ENCODE measurements at places on chromosomes 7 and 10. TPM values are rescaled to one million over a fixed set of nuclear protein-coding genes. Genes with fewer than 3 reads are reported as not detected.

DNA sequence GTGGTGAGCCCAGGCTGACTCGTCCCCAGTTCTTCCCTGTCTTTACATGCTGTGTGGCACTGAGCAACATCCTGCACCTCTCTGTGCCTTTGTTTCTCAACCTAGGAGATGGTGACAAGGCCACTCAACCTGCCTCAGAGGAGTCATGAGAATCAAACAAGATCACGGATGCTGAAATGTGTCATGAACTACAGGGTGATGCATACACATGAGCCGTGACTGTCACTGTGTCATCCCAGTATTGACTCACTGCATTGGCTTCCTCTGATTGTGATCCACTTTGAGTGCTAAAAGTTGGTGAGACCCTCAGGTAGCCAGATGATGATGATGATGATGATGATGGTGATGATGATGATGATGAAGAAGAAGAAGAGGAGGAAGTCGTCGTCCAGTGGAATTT, 11.5 kb downstream of the C10orf71 start:
- no peak for DNase-seq

GRCh38 chr7:131357282-131357880, 29.7 kb downstream of the MKLN1 start:
- peak; percentile 42 for DNase-seq

- DNase-seq = peak; percentile 35
Observed at GRCh38 chr10:35462491-35462934, 126.2 kb downstream of the CCNY start.

DNA sequence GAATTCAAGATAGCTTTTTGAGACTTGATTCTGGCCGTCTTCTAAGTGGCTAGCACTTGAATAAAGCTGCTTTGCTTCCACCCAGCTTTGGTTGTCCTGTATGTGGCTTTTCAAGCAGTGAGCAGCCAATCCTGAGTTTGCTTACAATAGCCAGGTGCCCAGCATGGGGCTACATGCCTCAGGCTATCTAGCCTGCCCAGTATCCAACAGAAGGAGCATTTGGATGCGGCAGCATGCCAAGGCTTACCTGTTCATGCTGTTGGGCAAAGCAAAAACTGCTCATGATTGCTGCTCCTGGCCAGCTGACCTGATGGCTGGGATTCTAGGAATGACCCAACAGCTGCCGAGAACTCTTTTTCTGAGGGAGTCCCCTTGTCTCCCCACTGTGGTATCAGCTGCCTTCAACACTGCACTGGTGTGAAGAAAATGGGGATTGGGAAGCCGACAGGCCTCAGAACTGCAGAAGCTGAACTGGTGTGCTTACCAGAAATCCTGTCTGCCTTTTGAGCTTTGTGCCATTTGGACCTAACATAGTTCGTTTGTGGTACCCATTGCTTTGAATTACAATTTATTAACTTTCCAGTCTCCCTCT, 618.9 kb upstream of the IGFBP3 start:
- DNase-seq = no peak

Gene SDK1
- total RNA-seq = 2.1 TPM

Gene OPN1SW
- total RNA-seq = not detected

Gene FFAR4
- total RNA-seq = not detected

Data from dermis microvascular lymphatic vessel endothelial cell (primary cell).